Chondrocyte (in vitro differentiated cells): ENCODE measurements at places on chromosomes 12 and 14. TPM values are rescaled to one million over a fixed set of nuclear protein-coding genes. Genes with fewer than 3 reads are reported as not detected.

- no peak for DNase-seq
These were observed 58.9 kb upstream of the PLEKHG3 start for GRCh38 chr14:64645220-64645892.

GRCh38 chr12:92059960-92060359 lies 85.7 kb downstream of the BTG1 start:
- no peak for DNase-seq

DNA sequence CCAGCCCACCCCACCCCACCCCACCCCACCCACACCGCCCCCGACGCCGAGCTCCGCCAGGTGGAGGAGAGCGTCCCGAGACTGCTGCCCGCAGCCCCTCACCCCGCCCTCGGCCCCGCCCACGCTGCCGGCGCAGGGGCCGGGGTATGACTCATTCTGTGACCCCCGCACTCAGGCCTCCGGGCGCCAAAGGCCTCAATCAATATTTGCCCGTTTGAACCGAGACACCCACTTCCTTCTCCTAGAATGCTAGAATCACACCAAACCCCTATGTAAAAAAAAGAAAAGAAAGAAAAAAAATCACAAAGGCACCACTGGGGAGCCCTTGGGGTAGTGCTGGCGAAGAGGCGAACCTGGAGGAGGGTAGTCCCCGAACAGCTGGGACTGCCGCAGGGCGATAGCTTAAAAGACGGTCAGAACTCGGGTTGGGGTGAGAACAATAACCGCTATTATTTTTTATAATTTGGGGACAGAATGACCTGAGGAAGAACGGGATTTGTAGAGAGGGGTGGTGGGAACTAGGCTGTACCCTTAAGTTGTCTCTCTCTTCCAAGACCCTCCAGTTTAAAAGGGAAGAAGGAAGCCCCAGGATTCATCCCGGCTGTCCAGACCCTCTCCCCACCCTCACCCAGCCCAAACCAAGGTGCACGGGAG lies 894 bp downstream of the KRT8 start:
- no peak for DNase-seq

GRCh38 chr14:69727860-69728259 lies 39.1 kb upstream of the SRSF5 start:
- no peak for DNase-seq

DNA sequence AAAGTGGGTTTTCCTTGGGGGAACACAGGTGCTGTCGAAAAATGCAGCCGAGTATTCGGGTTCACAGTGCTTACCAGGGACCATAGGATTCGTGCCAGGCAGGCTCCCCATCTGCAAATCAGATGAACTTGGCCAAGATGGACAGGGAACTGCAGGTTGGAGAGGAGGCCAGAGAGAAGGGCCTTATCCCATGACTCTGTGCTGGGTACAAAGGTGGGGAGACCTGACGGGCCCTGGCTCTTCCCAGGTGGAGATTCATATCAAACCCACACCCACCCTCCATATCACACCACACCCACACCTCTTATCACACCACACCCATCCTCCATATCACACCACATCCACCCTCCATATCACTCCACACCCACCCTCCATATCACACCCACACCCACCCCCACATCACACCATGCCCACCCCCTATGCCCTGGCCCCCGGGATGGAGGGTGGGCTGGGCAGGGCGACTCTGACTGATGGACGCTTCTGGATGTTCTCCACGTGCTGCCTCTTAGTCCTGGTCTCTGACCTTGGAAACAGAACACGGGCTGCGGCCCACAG lies 319.7 kb downstream of the ADGRD1 start:
- DNase-seq, result peak; percentile 41

DNA sequence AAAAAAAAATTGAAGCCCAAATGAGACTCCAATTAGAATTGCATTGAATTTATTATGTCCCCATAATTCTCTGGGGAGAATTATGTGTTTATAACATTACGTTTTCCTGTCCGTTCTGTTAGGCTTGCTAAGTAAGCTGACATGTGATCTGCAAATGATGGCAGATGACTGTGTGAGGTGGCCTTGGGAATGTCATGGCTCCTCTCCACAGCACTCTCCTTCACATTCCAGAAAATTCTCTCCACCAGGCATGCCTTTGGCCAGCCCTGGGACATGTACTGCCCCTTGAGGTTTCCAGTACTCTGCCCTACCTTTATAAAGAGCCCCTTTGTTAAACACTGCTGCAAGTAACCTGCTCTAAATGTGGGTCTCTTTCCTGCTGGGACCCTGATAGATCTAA lies 28.3 kb upstream of the INF2 start:
- no peak for DNase-seq

DNA sequence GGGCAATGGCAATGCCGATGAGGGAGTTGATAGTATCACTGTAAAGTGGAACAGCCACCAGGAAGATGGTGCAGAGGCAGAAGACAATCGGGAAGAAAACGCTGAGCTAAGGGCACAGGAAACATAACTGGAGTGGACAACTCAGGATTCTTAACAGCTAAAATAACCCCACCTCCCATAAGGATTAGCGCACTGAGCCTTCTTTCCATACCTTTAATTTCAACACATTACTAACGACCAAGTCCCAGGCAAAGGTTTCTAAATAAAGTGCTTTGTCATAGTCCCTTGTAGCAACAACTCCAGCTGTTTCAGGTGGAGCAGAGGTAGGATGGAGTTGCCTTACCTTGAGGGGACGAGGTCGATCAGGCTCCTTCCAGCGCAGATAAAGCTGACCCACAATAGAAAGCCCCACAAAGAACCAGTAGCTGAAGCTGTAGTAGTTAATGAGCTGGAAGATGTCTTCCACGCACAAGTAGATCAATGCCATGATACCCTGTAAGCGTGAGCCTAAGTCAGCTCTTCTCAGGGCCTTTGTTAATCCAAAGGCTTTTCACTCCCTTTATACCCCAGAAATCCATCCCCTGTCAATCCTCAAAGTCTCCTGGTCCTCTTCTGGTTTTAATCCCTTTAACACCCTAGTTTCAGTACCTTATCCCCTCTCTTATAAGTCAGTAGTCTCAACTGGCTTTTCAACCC lies 7.7 kb downstream of the OXA1L start:
- DNase-seq, result no peak

- no peak for DNase-seq
These were observed 22.3 kb downstream of the HOXC4 start for GRCh38 chr12:54075974-54076373.

GRCh38 chr14:56144176-56144575 lies 26.0 kb downstream of the PELI2 start:
- no peak for DNase-seq

Gene RNASE1
- total RNA-seq, result 0.72 to 0.97 TPM in 2 of 3 replicates, not detected in the other

Gene EML1
- total RNA-seq, result 36.4 to 61.0 TPM (median 39.6 TPM) in 3 replicates

Gene PAH
- total RNA-seq, result not detected in 3 replicates

DNA sequence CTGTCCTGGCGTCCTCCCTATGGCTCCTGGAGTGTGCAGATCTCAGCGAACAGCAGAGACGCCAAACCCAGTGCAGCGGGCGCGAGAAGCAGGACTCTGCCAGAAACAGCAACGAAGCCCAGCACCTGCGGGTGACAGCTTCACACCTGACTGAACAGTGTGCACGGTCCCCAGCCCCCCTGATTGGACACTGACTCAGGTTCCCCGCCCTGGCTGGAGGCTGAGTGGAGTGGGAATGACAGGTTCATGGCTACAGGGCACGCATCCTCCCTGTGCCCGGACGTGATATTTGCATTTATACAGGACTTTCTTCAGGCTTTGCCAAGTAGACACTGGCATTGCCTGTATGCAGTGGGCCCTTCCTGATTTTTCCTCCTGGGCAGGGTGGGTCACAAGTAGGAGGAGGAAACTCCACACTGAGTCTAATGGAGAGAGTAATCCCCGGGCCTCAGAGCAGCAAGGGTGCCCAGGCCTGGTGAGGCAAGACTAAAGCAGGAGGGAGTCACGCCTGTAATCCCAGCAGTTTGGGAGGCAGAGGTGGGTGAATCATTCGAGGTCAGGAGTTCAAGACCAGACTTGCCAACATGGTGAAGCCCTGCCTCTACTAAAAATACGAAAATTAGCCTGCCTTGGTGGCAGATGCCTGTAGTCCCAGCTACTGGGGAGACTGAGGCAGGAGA lies 71.6 kb downstream of the ASCL4 start:
- no peak for DNase-seq

- no peak for DNase-seq
These were observed 543.6 kb downstream of the TMEM121 start for GRCh38 chr14:106069804-106070625.

DNA sequence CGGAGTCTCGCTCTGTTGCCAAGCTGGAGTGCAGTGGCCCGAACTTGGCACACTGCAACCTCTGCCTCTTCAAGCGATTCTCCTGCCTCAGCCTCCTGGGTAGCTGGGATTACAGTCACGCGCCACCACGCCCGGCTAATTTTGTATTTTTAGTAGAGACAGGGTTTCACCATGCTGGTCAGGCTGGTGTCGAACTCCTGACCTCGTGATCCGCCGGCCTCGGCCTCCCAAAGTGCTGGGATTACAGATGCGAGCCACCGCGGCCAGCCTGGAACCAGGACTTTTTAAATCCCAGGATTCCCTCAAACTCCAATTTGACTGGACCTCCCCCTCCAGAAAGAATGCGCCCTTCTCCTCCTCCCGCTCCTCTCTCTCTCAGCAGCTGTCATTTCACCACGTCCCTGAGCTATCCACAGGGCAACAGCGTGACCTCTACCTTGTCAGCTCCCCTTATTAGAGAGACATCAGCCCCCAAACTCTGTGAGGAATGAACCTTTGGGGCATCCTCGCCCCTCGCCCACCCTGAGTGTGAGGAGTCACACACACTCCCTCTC lies 2.0 kb downstream of the ESYT1 start:
- DNase-seq, result no peak

DNA sequence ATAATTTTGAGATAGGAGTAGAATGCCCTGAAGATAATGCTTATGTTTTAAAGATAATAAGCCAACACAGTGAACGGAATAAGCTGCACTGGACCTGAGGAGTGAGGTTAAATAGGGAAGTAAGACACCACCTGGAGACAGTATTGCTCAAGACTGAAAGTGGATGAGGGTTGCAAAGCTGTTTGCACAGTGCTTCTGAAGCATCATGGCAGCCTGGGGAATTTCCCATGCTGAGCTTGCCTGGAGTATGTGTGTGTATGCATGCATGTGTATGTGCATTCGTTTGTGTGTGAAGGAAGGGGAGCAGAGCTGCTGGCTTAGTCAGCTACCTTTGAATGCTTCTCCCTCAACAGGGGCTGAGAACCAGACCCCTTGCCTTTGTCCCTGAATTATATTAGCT lies 35.8 kb downstream of the BHLHE41 start:
- DNase-seq, result no peak

DNA sequence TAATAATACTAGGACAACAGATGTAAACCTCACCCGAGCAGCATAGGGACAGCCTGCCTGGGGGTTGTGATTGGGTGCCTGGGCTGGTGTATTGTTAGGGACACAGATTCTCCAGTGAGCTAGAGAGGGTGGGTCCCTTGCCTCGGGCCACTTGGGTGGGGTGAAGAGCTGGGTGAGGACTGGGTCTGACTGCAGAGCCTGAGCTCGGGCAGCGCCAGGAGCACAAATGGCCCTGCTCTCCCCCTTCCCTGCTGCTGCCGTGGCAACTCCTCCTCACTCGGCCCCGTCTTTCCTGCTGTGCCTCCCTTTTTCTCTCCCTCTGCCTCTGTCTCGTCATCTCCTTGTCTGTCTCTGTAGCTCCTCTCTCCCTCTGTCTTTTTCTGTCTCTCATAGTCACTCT lies 115.4 kb downstream of the GLT1D1 start:
- peak; percentile 81 for DNase-seq

- DNase-seq, result no peak
These were observed 246.6 kb upstream of the CCDC196 start for GRCh38 chr14:66239589-66239988.

GRCh38 chr12:42213023-42213422 lies 25.0 kb downstream of the YAF2 start:
- DNase-seq, result no peak

DNA sequence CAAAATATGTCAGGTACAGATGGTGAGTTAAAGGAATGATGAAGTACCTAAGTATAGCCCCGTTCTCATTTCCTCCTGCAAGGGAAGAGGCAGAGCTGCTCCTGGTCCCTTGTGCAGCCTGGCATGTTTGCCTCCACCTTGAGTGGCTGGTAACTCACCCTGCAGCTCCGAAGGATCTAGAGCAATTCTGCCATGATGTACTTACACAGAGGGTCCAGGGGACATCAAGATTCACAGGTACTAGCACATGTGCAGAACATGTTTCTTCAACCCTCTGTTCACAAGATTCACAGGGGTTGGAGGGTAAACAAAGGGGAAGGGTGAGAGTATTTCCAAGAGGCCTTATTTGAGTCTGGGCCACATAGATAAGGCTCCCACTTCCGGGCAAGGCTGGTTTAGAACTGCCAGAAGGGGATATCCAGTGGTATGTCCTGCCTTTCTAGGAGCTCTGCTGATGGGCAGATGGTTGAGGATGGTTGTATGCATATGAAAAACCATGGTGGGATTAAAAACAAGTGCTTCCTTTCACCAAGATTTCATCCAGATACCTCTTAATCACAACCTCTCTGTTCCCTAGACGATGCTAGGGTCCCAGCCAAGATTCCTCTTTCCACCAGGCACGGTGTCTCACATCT lies 7.7 kb downstream of the DCTN2 start:
- no peak for DNase-seq

Gene TMEM119
- total RNA-seq, result 46.7 to 122 TPM (median 48.3 TPM) in 3 replicates

- no peak for DNase-seq
These were observed 1.0 kb upstream of the GPD1 start for GRCh38 chr12:50102646-50103309.

GRCh38 chr12:49296034-49296835 lies 1.3 kb downstream of the PRPH start:
- peak; percentile 72 for DNase-seq

DNA sequence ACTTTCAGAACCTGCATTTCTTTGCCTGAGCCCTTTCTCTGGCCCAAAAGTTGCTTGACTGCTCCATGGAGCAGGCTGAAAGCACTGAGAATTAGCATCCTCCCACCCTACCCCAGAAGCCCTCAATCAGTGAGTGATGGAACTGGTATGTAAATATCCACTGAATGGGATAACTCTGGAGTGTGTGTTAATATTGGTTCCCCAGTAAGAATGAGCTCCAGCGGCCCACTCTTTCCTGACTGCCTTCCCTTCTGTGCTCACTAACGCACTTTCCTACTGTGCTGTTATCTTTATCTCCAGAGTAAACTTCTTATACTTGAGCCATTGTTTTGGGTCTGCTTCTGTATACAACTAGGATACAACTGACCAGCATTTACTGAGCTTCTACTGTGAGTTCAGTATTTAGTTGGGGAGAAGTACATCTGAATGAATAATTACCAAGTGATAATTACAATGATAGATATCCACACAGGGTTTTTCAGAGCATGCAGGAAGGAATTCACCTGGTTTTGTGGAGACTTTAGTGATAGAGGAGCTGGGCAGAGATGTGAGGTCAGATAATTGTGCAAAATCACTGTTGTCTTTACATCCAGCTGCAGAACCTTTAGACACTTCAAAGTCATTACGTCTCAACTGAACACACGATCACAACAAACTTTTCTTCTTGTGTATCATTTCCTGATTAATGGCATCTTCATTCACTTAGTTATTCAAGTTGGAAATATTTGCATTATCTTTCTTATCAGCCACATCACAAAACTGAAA lies 149.2 kb upstream of the BTG1 start:
- no peak for DNase-seq

DNA sequence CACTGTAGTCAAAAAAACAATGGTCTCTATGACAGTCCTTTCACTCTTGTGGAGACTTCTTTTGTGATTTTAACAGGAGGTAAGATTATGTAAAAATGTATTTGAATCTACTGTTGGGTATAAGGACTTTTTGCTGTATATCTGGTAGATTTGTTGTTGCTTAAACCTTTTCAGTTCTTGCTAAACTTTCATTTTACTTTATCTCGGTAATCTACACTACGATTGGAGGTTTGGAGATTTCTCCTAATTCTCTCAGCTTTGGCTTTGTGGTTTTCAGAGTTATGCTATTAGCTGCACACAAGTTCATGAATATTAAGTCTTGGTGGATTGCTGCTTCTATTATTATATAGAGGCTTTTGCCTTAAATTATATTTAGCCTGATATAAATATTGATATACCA lies 116.6 kb upstream of the HIF1A start:
- no peak for DNase-seq
